ENCODE measurements at places on chromosomes 5 and 9.

- DNase-seq, result no peak
Measured at GRCh38 chr5:115022303-115022702, 147.4 kb downstream of the TRIM36 start.

- no peak for DNase-seq
Measured at GRCh38 chr5:26278078-26278477, 760.3 kb downstream of the CDH9 start.

DNA sequence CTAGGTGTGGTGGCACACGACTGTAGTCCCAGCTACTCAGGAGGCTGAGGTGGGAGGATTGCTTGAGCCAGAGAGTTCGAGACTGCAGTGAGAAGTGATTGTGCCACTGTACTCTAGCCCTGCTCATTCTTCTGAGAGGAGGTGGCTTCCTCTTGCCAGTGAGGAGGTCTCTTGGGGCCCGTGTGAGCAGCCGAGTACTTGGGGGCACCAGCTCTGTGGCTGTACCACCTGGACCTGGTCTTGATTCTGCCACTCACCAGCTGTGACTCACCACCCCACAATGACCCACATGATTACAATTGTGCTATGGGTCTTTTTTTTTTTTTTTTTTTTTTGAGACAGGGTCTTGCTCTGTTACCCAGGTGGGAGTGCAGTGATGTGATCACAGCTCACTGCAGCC lies 18.0 kb upstream of the CRB2 start:
- DNase-seq, result no peak

- DNase-seq, result no peak
Measured at GRCh38 chr9:137762414-137763061, 115.0 kb upstream of the CACNA1B start.

DNA sequence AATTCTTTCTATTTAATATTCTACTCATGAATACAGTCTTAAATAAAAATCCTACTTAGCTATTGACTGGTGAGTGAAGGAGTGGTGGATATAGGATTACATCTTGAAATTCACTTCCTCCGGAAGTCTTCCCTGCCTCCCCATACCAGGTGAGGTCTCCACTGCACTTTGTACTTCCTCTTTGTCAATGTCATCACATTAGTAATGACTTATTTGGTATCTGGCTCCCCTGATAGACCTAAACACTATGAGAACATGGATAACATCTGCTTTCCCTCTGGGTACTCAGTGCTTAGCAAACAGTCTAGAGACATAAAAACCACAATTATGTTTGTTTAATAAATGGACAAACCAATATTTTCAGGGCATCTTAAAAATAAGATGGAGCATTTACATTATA lies 532.1 kb downstream of the PDE4D start:
- no peak for DNase-seq

- DNase-seq, result no peak
Measured at GRCh38 chr9:134890155-134890495, 9.5 kb downstream of the FCN2 start.

GRCh38 chr9:98818764-98819163 lies 11.3 kb downstream of the GALNT12 start:
- DNase-seq, result no peak

DNA sequence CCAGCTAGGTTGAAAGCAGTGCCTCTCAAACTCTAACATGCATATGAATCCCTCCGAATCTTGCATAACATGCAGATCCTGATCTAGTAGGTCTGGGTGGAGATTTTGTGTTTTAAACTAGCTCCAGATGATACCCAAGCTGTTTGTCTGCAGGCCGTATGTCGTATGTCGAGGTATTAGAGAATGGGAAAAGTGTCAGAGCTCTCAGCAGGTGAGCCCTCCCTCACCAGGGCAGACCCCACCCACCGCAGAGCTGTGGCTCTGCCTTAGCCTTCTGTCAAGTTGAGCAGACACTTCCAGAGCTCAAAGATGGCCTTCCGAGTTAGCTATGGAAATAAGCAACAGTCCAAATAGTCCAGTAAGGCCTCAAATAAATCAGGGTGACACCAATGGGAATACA lies 83.2 kb upstream of the MAP3K1 start:
- no peak for DNase-seq

GRCh38 chr9:123232332-123232731 lies 36.1 kb downstream of the STRBP start:
- no peak for DNase-seq

- DNase-seq, result no peak
Measured at GRCh38 chr5:92729088-92729487, 851.9 kb downstream of the NR2F1-AS1 start.

GRCh38 chr9:121510766-121511550 lies 11.3 kb upstream of the GGTA1 start:
- DNase-seq, result no peak

DNA sequence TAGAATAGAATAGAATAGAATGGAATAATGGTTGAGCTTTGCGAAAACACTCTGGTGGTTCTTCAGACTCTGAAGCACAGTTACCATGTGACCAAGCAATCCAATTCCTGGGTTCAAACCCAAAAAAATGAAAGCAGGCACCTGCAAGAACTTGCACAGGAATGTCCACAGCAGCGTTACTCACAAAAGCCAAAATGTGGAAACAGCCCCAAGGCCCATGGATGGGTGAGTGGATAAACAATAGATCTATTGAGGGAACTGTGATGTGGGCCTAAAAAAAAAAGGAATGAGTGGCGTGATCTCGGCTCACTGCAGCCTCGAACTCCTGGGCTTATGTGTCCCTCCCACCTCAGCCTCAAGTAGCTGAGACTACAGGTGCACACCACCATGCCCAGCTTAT lies 21.4 kb upstream of the TMEM250 start:
- no peak for DNase-seq

- no peak for DNase-seq
Measured at GRCh38 chr9:128201441-128202369, 1.5 kb upstream of the DNM1 start.

GRCh38 chr9:83642793-83643192 lies 19.9 kb downstream of the IDNK start:
- DNase-seq, result no peak

GRCh38 chr5:66179297-66180051 lies 35.4 kb downstream of the SREK1 start:
- no peak for DNase-seq

DNA sequence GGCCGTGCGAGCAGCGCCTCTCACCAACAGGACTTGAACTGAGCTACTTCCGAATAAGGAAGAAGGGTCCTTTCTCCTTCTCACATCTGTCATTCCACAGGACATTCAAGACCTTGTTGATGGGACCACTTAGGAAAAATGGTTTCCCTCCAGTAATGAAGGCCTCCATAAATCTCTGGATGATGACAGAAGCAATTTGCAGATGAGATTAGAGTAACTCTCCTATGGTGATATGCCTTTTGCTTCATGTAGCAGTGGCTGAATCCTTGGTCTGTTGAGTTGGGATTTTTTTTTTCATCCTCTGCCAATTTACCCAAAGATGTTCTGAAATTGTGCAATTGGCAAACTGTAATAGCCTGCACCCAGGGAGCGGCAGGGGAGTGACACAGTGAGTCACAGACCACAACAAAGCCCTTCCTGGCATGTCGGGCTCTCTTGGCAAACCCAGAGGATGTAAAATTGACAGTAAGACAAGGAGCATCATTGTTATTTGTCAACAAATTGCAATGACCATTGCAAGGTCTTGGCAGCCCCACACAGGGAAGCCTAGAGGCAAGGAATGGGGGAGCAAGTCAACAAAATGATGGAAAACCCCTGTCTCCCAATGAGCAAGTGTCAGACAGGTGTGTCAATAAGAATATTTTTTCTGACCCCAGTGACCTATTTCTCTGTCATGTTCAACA lies 275.9 kb downstream of the ACTL7B start:
- DNase-seq, result no peak

- no peak for DNase-seq
Measured at GRCh38 chr9:6549106-6549800, 96.3 kb downstream of the GLDC start.

GRCh38 chr5:141814064-141814964 lies 63.9 kb downstream of the PCDH1 start:
- DNase-seq, result no peak

- DNase-seq, result no peak
Measured at GRCh38 chr5:11038772-11039171, 277.7 kb upstream of the DAP start.

DNA sequence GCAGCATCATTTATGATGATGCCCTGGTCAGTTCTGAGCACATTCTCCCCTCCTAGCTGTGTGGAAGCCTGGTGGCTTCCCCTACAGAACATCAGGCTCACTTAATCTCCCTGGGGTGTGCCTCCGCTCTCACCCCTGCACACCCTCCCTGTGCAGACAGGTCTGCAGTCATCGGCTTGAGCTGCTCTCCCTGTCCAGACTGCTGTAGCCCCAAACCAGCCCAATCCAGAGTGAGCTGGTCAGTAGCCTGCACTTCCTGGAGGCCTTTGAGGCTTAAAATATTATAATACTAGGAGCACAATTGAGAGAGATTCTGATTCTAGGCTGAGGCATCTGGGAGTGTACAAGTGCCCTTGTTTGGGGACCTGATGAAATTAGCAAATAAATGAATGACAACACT lies 60.2 kb downstream of the PPARGC1B start:
- DNase-seq, result no peak

DNA sequence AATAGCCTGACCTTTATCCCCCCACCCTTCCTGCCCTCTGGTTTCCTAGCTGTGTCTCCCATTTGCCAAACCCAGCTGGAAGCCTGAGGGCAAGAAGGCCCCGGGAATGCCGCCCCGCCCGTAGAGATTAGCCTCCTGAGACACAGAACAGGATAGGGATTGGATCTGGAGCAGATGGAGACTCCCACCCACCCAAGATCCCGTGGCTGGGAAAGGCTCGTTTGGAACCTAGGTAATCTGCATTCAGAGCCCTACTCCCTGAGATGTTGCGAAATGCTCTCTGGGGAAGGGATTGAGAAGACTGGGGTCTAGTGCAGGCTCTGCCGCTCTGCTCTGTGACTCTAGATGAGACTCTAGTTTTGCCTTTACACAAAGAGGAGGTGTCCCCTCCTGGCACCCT lies 10.9 kb downstream of the AQP3 start:
- DNase-seq, result no peak

GRCh38 chr9:128025736-128026135 lies 41.4 kb downstream of the NAIF1 start:
- DNase-seq, result no peak

- DNase-seq, result no peak
Measured at GRCh38 chr5:17156463-17156862, 61.0 kb upstream of the BASP1 start.

- no peak for DNase-seq
Measured at GRCh38 chr9:105150991-105151685, 93.3 kb upstream of the SLC44A1 start.

- no peak for DNase-seq
Measured at GRCh38 chr9:27554712-27555111, 18.6 kb downstream of the C9orf72 start.

- DNase-seq, result no peak
Measured at GRCh38 chr9:127494304-127494702, 43.0 kb downstream of the LRSAM1 start.

- DNase-seq, result no peak
Measured at GRCh38 chr5:61048534-61048933, 103.5 kb downstream of the NDUFAF2 start.

Data from stimulated activated CD8-positive, alpha-beta memory T cell treated with anti-CD3 and anti-CD28 coated beads, Interleukin-4, amount 100 ng/mL, for 1 hour (primary cell).